ENCODE measurements at places on chromosomes 11 and 22.

DNA sequence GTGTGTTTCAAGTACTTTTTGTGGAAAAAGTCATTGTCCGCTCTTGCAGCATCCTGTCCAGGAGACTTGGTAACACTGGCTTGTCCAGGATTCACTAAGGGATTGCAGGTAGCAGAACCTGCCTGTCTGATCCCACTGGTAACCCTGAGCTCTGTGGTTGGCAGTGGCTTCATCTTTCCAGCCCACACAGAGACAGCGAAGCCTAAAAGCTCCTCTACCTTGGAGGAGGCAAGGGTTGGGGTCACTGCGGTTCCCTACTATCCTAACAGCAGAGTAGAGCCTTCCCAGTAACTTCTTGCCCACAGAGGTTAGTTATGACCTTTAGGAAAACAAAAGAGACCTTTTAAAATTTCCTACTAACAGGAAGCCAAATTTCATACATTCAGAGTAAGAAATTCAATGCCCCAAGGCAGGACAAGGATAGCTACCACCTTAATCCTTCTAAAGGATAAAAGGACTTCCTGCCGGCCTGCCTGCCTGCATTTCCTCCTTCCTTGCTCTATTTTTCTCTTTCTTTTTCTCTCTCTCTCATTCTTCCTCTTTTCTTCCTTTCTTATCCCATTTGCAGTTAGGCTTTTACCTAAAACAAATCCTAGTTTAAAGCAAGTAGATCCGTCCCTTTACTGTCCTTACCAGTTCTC lies 8.4 kb upstream of the RCN1 start:
- no peak for DNase-seq
- no peaks in the 10 kb centered on the region for H3K4me1 ChIP-seq
- no peak overlapping the region for H3K27ac ChIP-seq
- H3K36me3 ChIP-seq = no peaks in the 10 kb centered on the region
- no peaks in the 10 kb centered on the region for H3K27me3 ChIP-seq
- no peak overlapping the region for H3K4me3 ChIP-seq

DNA sequence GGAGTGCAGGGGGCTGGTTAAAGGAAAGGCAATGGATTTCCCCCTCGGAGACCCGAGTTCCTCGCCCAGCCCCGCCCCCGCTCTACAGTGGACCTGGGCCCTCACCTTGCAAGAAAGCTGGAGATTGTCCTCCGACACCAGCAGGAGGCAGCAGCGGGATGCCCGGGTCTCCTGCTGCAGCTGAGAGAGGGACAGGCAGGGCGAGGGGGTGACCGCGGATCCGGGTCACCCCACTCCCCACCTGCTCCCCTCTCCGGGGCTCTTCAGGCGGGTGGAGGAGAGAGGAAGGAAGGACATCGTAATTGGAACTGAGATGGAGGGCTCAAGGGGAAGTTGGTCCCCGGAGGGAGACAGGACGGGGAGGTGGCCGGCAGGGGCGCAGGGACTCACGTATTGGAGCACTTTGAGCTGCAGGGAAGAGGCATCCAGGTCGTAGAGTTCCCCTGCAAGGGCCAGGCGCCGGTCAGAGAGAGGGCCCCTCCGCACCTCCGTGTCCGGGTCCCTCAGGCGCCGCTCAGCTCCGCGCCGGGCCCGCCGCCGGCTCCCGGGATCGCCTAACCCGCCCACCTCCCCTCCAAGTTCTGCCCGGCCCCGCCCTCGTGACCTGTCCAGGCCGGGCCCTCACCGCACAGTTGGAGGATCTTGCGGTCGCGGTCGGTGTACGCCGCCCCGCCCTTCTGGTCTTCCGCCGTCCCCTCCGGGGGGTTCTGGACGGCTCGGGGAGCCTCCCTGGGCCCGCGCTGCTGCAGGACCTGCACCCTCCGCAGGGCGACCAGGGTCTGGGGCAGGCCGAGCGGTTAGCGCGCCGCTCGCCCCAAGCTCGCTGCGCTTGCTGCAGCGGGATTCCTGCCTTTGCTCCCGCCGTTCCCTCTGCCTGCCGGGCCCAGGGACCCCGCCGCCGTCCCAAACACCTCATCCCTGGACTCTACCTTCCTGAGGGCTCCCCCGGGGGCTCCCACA lies 84.1 kb downstream of the PDE2A start:
- DNase-seq = no peak
- H3K36me3 ChIP-seq = no peaks in the 10 kb centered on the region
- H3K4me1 ChIP-seq = no peaks in the 10 kb centered on the region

DNA sequence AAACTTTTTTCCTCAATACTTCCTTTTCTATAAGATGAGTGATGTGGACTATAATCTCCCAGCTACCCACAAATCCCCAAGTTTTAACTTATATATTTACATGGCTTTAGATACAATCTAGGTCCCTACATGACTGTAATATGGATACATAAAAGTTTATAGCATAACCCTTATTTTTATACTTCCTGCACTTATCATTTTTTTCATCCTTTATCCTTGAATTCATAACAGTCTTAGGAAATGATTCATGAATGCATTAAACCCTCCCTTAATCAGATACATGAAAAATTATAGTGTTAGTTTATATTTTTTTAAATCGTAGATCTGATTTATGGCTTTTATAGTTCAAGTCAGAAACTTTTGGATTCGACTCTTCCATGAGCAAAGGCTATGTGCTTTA lies 195.8 kb downstream of the MAML2 start:
- H3K4me3 ChIP-seq = no peak overlapping the region
- no peak for DNase-seq
- no peaks in the 10 kb centered on the region for H3K27me3 ChIP-seq
- no peaks in the 10 kb centered on the region for H3K4me1 ChIP-seq
- H3K27ac ChIP-seq = no peak overlapping the region

DNA sequence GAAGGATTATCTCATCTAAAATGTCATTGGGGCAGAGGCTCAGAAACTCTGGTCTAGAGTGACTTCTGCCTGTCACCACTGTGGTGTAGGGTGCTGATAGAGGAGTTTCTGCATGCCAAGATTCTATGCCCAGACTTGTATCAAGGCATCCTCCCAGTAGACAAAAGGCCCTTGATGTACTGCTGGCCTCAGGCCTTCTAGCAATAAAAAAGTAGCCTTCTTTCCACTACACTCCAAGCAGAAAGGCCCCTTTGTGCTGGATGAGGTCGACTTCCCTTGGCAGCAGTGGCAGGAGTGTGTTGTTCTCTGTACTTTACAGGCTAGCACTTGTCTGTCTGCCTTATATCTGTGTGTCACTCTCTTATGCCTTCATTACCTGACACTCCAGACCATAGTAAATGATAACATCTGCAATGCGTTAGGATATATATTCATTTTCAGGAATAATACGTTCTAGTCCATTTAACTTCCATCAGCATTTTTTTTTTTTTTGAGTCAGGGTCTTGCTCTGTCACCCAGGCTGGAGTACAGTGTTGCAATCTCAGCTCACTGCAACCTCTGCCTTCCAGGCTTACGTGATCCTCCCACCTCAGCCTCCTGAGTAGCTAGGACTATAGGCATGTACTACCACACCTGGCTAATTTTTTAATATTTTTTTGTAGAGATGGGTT lies 49.5 kb upstream of the RRM1 start:
- H3K27ac ChIP-seq = peak overlapping the region; percentile 31
- peaks cover 29% of the 10 kb centered on the region for H3K4me1 ChIP-seq
- no peak overlapping the region for H3K4me3 ChIP-seq
- no peaks in the 10 kb centered on the region for H3K36me3 ChIP-seq

GRCh38 chr11:14075118-14076078 lies 112.9 kb downstream of the SPON1 start:
- no peaks in the 10 kb centered on the region for H3K27me3 ChIP-seq
- H3K4me3 ChIP-seq = no peak overlapping the region
- peaks cover 10% of the 10 kb centered on the region for H3K4me1 ChIP-seq
- H3K27ac ChIP-seq = no peak overlapping the region

DNA sequence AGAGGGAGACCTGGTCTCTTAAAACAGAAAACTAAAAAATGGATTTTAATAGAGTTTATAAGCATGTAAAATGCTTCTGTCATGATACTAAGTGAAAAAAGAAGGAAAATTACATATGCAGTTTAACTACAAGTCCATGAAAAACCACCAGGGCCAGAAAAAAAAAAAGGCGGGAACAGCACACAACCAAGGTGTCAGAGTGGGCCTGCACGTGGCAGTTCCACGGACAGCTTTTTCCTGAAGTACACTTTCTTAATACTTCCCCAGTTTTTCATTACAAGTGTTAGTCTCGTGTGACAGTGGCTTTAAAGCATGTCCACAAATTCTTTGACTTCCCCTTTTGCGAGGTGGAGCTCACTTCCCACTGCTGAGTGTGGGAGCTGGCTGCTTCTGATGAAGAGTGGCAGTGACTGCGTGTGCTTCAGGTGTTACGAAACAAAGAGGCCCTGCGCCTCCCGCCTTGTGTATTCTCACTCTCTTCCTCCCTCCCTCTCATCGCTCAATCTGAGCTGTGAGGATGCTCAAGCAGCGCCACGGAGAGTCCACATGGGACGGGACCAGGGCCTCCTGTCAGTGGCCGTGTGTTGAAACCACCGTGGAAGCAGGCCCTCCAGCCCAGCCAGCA lies 16.4 kb downstream of the PPM1F start:
- peak overlapping the region; percentile 92 for H3K27ac ChIP-seq
- H3K4me3 ChIP-seq = no peak overlapping the region
- H3K27me3 ChIP-seq = no peaks in the 10 kb centered on the region
- no peaks in the 10 kb centered on the region for H3K36me3 ChIP-seq
- no peak for DNase-seq

- peak overlapping the region; percentile 44 for H3K27ac ChIP-seq
- no peaks in the 10 kb centered on the region for H3K27me3 ChIP-seq
- H3K4me1 ChIP-seq = no peaks in the 10 kb centered on the region
- no peaks in the 10 kb centered on the region for H3K36me3 ChIP-seq
Measured at GRCh38 chr22:18156878-18157713, 7.1 kb downstream of the USP18 start.

GRCh38 chr11:36672815-36673450 lies 74.9 kb upstream of the RAG2 start:
- no peaks in the 10 kb centered on the region for H3K4me1 ChIP-seq
- DNase-seq = peak; percentile 22
- no peak overlapping the region for H3K27ac ChIP-seq
- no peaks in the 10 kb centered on the region for H3K36me3 ChIP-seq
- H3K4me3 ChIP-seq = no peak overlapping the region
- no peaks in the 10 kb centered on the region for H3K27me3 ChIP-seq

DNA sequence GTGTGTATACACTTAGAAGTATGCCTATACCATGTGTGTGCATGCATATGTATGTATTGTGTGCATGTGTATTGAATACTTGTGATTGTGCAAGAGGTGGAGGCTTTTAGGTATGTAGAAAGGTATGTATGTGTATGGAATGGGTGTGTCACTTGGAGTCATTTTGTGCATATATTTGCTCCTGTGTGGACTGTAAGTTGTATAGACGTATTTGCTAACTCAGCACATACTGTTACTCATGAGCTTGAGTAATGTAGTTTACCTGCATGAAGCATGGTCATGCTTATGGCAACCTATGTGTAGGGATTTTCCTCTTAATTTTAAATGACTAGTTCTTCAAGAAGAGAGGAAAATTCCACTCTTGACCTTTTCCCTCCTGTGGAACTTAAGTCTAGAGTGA lies 507.6 kb upstream of the LARGE1 start:
- no peaks in the 10 kb centered on the region for H3K36me3 ChIP-seq
- no peaks in the 10 kb centered on the region for H3K4me1 ChIP-seq
- no peak overlapping the region for H3K4me3 ChIP-seq
- no peak for DNase-seq

DNA sequence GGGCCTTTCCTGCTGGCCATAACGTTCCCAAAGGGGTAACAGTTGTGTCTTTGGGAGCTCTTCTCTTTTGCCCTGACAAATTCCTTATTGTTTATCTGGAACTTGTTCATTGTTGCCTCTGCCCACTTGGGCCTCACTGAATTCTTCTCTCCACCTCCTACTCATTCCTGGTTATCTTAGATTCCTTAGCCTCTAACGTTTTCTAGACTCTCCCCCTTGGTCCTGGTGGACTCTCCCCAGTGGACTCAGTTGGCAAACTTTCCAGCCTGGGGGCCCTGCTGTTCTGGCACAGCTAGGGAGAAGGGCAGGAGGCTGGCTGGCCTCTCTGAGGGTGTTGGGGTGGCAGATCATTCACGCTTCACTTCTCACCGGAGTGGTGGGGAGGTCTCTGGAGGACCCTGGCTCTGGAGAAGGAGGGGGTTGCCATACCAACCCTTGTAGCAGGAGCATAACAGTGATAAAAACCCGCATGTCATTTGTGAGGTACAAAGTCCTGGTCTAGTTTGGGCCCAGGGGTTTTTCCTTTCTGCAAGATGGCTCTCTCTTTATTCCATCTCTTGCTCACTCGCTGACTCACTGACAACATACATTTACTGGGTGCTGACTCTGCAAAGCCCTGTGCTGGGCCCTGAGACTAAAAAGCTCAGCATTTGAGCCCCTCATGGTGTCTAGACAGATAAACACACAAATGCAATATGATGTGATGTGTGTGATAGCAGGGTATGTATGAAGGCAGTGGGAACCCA lies 39.7 kb downstream of the YWHAH start:
- H3K4me1 ChIP-seq = no peaks in the 10 kb centered on the region
- no peak overlapping the region for H3K27ac ChIP-seq
- H3K27me3 ChIP-seq = no peaks in the 10 kb centered on the region
- H3K4me3 ChIP-seq = no peak overlapping the region
- no peak for DNase-seq

DNA sequence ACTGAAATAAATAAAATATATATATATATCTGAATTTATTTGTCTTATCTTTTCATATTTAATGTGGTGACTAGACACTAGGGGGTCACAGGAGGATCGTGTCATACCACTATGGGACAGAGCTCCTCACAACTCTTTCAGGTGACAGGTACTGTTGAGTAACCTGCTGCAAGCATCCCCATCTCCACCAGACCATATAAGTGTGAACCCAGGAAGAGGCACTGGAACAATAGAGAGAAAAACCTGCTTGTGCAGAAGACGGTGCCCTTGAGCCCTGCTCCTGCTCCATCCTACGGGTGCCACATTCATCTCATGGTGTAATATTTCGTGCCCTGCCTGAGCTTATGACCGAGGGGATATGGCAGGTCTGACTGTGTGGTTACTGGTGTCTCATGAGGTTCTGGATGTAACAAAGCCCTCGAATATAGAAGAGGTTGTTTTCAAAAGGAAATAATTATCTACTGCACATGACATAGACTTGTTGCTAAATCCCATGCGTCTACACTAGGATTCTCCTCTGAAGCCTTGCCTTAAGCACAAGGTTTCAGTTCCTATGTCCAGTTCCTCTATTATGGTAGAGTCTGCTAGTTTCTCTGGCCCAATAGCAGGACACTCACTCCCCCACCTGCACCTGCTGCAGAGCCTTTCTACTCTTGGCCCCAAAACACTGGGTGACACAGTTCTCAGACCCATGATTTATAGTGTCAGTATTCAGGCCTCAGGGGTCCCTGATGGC lies 70.4 kb downstream of the GGTLC2 start:
- no peak for DNase-seq
- H3K4me3 ChIP-seq = no peak overlapping the region
- no peak overlapping the region for H3K27ac ChIP-seq
- no peaks in the 10 kb centered on the region for H3K4me1 ChIP-seq
- no peaks in the 10 kb centered on the region for H3K36me3 ChIP-seq
- H3K27me3 ChIP-seq = no peaks in the 10 kb centered on the region

Data from adrenal gland (tissue), 19 donors.